ENCODE measurements at places on chromosomes 13 and 19.
A peak's percentile ranks its signal among the peaks of the same experiment; 100 is the strongest.

GRCh38 chr13:79445968-79446645 is 34.8 kb upstream of the NDFIP2 start:
- DNase-seq = no peak

GRCh38 chr13:96783511-96783910 is 210.8 kb downstream of the OXGR1 start:
- no peak for DNase-seq

GRCh38 chr13:95793018-95793555 is 116.1 kb downstream of the DNAJC3 start:
- DNase-seq = no peak

GRCh38 chr19:35006342-35006998 is 6.3 kb downstream of the GRAMD1A start:
- no peak for DNase-seq

DNA sequence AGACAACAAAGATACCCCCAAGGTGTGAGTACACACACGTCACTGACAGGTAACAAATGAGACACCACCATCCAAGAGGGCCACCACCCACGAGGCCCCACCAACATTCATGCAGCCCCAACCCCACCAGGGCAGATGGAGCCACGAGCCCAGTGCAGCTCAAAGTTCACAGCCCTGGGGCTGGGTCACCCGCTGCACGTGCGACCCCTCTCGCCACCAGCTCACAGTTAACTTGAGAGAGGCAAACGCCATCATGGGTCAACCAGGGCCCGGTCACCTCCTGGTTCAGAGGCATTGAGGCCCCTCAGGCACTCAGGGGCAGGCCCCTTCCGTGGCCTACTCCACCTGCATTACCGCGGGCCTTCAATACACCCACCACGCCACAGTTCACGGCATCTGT is 49.8 kb downstream of the EPS15L1 start:
- DNase-seq = no peak

GRCh38 chr13:35983206-35983605 is 148.0 kb downstream of the DCLK1 start:
- DNase-seq = no peak

DNA sequence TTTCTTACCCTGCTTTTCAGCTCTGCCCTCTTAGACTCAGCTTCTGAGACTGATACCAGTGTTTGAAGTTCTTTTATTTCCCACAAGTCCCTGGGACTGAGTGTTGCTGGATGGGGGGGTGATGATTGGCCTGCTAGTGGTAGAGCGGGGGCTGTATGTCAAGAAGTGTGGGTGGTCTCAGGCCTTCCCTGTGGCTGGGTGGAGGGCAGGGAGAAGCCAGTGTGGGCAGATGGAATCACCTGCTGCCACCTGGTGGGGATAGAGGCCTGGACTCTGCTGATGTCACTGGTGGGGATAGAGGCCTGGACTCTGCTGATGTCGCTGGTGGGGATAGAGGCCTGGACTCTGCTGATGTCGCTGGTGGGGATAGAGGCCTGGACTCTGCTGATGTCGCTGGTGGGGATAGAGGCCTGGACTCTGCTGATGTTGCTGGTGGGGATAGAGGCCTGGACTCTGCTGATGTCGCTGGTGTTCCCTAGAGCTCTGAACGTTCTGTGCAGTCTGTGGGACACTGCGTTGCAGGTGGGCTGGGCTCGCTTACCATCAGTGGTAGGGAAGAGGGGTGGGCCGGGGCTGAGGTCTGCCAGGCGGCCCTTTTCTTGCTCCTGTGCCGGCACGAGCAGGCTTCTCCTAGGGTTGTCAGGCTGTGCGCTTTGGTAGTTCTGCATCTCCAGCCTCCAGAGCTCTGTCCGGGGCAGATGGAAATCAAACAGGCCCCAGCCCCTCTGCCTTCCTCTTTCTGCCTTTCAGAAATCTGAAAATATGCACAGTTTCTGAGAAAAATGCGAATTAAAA is 101.3 kb downstream of the ARHGEF7 start:
- DNase-seq = peak; percentile 6

DNA sequence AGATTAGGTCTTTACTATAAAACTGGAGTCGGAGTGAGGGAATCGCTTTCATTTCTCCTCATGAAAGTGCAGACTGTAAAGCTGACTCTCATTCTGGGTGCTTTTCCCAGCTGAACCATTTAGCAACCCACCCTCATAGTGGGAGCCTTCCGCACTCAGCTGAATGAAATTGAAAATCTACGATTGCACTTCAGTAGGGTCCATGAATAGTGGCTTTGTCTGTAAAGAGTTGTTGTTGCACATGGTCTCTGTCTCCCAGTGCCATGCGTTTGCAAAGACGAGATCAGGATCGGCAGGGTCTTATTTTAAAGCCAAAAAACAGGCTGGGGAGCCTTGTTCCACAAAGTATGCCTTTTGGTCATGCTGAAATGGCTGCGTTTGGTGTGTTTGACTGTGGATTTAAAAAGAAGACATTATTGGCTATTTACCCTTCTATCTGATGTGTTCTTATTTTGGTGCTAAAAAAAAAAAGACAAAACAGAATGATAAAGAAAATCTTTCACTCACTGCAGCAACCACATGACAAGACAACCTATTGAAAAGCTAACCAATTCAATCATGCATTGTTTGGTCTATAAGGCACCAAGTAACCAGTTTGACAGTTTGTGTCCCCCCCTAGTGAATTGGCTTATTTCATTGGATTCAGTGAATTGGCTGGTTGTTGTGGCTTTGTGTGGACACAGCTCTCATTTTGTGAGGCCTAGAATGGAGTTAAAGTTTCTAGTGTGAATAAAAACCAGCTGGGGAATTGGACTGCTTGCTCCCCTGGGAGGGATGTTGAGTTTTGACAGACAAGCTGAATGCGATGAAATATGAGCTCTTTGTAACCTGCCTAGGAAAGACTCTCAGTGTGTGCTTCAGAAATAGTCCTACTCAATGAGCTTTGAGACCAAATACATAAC is 65.6 kb downstream of the ARHGAP35 start:
- no peak for DNase-seq

GRCh38 chr13:35648201-35648600 is 171.7 kb upstream of the MAB21L1 start:
- DNase-seq = no peak

- DNase-seq = no peak
Measured at GRCh38 chr13:95948656-95949055, 104.5 kb downstream of the UGGT2 start.

DNA sequence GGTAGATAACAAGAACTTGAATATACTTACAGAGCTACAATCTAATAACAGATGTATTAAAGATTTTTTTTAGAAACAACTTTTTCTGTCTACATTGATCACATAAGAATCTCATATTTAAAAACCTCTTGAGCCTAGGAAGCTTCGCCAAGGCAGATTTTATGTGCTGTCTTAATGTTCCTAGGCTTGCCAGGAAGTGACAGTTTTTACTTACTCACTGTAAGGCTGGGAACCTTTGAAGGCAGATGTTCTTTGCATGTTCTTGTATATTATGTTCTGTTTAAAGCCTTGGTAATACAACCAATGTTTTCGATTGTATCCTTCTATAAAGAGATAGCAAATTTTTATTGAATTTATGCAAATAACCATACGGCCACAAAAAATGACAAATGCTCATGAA is 492.7 kb downstream of the GPC5 start:
- DNase-seq = no peak

Measured in T follicular helper cell (primary cell).